CD4-positive, alpha-beta T cell treated with Interleukin-2 at 100 ng/mL for 4 hours (primary cell): ENCODE measurements at places on chromosomes 3 and 15.

- no peak for DNase-seq
Observed at GRCh38 chr15:32994810-32995424, 199.6 kb downstream of the FMN1 start.

DNA sequence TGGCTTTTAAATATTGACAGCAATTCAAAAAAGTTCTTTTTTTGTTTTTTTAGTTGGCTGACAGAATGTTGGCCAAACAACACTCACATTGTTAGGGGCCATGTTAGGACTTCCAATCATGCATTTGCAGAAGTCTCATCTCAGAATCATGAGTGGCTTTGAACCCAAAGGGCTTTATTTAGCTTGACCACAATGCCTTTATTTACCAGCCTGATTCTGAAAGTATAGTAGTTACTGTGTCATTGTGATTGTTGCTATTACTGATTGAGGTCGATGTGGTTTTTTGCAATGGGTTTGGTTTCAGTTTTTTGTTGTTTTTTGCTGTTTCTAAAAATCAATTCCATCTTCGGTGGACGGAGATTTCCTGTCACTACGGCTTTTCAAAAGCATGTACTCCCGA lies 7.2 kb downstream of the GLDN start:
- DNase-seq = no peak

DNA sequence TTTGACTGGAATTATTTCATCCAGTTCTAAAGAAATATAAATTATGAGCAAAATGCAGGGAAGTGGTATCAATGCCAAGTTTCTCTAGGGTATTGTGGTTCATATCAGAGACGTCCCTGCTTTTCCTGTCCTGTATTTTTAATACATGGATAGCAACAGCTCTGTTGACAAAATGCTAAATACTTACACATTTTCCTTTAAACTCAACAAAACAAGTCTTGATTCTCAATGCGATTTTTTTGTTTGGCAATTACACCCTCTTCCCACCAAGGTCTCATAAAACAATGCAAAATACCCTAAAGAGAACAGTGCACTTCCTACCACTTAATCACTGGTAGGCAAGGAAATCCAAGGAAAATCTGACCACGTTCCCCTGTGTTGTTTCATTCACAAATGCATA lies 120.0 kb downstream of the DUT start:
- no peak for DNase-seq

DNA sequence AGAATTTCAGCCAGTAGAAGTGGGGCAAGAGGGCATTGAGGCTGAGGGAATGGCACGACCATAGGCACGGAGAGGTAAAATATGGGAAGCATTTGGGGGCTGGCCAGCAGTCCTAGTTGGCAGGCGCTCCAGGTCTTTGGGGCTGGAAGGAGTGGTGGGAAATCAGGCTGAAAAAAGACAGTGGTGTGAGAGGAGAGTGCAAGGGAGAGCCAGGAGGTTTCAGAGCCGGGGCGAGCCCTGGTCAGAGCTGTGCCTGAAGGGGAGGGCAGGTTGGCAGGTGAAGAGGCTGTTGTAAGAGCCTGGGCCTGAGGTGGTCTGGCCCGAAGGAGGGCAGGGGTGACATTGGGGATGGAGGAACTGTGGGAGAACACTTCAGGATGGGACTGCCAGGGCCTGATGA lies 1.6 kb upstream of the IDH3A start:
- DNase-seq = no peak

DNA sequence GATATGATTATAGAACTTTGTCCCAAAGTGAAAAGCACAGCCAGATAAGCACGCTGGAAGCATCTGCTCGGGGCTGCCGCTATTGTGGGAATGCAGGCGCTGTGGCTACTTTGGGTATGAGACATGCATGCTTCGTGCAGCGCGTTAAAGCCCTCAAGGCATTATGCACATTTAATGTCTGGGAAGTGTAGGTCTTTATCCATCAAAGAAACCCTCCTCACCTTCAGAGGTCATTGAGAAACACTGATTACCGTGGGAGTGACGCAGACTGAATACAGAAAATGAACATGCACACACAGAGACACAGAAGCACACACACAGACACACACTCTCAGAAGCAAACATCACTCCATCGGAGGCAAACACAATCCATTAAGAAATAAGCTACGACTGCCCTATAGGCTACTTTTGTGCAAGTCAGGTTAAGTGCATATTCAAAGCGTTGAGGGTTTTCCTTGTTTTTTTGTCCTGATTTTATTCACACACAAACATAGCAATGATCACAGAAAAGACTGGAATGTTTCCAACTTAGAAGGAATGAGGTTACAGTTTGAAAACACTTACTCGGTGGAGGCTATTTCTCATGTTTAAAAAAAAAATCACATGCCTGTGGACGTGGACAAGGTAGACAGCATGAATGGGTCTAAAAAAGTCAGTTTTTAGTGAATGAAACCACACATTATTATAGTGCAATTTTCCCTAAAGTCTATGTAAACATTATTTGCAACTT lies 68.5 kb downstream of the PLCH1 start:
- no peak for DNase-seq

GRCh38 chr15:66440501-66440900 lies 53.8 kb downstream of the MAP2K1 start:
- DNase-seq = no peak

DNA sequence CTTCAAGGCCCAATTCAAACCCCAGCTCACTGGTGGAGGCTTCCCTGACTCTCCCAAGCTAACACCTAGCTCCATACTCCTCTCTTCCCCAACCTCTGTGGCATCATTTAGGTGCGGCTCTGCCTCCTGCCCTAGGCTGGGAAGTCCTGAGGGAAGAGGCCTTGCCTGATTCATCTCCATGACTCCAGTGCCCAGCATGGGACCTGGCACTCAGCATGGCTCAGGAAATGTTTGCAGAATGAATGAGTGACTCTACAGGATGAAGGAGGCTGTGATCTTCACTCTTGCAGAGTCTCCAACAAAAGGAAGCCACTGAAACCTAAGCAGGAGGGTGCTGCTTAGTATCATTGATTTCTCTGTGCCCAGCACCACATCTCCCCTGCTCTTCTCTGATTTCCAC lies 34.5 kb upstream of the INSYN1 start:
- DNase-seq = no peak

DNA sequence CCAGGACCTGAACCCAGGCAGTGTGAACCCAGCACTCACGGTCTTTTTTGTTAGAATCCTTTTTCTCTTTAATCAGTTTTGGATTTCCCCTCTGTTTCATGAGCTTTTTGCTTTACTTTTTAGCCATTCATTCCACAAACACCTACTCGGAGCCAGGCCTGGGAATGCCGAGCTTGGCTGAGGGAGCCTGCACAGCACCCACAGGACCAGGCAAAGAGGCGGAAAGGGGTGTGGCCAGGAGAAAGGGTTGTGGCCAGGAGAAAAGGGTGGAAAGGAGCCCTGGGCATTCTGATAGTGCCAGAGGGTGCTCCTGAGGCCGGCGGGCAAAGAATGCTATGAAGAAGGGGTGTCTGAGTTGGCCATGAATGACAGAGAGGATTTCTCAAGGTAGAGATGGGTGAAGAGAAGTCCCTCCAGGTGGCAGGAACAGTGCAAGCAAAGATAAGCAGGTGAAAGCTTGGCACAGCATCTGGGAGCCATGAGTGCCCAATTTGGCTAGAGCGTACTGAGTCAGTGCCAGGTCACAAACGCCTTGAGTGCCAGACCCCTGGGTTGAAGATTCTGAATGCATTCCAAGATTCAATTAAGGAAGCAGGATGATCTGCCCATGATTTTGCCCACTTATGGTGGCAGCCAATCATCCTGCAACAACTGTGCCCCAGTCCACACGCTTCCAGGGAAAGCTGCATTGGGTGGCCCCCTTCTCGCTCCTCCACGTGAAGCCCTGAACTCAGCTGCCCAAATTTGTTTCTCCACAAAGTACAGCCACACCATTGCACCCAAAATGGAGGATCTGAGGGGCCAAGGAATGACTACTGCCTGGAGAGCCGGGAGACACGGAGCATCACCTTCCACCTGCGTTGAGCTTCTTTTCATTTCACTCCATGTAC lies 157.2 kb downstream of the XXYLT1 start:
- DNase-seq = no peak

DNA sequence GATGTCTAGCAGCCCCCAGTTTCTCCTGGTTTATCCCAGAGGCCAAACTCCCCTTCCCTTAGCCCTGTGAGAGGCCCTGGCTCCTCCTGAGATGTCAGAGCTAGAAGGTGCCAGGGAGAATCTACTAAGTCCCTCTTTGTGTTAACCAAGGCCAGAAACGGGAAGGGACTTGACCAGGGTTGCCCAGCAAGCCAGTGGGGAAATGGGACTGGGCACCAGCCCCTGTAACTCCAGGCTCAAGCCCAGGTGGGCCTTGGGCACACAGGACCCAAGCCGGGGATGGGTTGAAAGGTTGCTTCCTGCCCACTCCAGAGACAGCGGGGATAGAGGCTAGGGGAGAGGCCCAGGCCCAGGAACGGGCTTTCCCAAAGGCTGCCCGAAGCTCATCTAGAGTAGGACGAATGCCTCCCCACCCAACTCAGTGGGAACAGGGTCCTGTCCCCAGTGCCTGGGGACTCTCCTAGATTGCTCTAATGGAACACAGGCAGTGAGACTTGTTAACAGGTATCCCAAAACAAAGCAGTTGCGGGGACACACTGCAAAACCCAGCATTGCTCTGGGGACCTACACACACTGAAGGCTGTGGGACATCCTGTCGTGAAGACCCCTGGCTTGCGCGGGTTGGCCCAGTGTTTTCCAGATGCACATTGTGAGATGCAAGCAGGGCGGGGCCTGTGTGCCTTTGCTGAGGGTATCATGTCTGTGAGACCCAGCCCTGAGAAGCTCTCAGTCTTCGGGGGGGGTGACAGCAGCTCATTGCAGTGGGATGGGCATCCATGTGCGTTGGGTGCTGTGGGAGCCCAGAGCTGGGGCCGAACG lies 12.9 kb upstream of the TXNRD3 start:
- no peak for DNase-seq

DNA sequence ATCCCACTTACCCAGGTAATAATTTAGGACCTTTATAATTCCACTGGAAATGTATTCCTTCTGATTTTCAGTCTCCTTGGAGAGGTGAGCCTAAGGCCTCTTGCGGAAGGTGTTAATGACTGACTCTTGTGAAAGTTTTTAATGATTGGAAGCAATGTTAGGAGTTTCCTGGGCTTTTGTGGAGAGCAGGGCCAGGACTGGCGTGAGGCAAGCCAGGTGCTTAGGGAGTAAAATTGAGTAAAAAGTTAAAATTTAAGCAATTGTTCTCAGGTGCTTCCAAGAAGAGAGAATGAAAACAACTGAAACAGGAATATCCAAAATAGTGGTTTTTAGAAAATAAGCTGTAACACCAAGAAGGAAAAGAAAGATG lies 130.6 kb upstream of the TGFBR2 start:
- no peak for DNase-seq

- no peak for DNase-seq
Observed at GRCh38 chr3:15860014-15860934, 62.5 kb upstream of the ANKRD28 start.

DNA sequence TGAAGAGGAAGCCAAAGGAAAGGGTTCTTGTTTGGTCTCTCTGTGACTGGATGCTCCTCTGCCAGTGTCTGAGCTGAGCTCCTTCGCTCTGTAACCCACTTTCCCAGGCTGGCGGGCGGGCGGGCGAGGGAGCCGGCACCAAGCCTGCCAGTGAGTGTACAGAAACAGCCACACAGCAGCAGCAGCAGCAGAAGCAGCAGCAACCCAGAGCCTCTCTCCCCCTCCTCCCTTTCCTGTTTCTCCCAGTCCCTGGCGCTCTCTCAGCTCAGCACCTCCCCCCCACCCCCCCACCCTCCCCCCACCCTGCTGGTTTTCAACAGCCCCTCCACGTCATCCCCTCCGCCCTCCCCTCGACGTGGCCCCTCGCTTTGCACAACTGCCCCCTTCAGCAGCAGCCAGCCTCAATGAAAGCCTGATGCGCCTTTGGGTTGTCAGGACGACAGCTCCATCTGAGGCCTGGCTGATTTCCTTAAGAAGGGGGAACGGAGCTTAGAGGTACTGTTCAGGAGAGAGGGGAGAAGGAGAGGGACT lies at the start of gene LSAMP:
TSS of gene LSAMP (minus strand) at position 177 of the 531 bp plus-strand sequence.
- DNase-seq = no peak

GRCh38 chr15:68618908-68619698 lies 40.3 kb downstream of the CORO2B start:
- DNase-seq = no peak

- no peak for DNase-seq
Observed at GRCh38 chr3:55440104-55440708, 46.9 kb downstream of the WNT5A start.

GRCh38 chr3:16468002-16468335 lies 45.5 kb downstream of the RFTN1 start:
- no peak for DNase-seq

DNA sequence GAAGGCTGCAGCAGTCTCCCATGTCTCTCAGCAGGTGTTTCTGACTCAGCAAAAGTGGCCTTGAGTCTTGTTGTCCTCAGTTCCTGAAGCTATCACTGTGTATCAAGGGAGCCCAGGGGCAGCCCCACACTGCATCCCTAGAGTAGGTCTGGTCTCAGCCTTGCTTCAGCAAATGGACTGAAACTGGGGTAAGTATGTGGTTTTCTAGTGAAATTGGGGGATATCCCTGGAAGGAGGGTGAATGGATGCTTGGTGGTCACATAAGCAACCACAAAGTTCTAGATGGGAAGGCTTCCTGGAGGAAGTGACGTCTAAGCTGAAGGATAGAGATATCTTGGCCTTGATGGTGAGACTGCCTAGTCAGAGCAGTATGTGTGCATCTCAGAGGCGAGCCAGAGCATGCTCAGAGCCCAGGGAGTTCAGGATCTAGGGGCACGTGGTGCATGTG lies 38.4 kb downstream of the TMEM158 start:
- no peak for DNase-seq

GRCh38 chr15:70212963-70213315 lies 115.2 kb upstream of the TLE3 start:
- no peak for DNase-seq

- DNase-seq = no peak
Observed at GRCh38 chr3:175601521-175601920, 742.4 kb downstream of the NAALADL2 start.

DNA sequence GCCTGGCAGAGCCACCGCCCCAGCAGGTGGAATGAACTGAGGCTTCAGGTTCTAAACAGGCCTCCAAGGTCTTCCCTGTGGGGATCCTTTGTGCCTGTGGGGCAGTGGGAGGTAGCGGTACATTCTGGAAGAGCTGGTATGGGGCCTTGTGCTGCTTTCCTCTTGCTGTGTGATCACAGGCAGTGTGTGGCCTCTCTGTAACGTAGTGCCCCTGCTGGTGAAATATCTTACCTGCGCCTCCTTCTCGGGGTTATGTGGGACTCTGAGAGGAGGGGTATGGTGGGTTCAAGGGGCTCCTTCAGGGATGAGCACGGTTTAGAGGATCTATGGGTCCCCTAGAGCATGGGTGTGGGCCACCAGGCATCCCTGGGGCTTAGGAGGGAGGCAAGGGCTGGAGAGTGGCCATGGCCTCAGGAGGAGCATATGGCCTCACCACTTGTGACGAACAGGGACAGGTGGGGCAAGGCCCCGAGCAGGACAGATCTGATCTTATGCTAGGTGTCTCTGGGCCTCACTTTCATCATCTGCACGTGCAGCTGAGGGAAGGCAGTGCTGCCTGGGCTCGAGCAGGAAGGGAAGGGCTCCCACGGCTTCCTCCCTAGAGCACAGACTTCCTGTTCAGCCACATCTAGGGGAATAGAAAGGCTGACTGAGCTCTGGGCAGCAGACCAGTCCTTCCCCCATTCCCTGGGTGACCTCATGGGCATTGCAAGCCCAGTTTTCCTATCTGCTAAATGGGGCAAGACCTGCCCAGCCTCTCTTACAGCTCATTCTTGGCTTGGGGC lies 1.9 kb upstream of the ALS2CL start:
- DNase-seq = peak; percentile 52

- DNase-seq = no peak
Observed at GRCh38 chr3:13023235-13023970, 49.8 kb downstream of the IQSEC1 start.

GRCh38 chr3:59388555-59389270 lies 338.9 kb upstream of the CFAP20DC start:
- DNase-seq = peak; percentile 26
